ENCODE measurements at places on chromosomes 3 and 15.

GRCh38 chr15:57114070-57114469, 195.6 kb downstream of the TCF12 start:
- peak; percentile 11 for DNase-seq

- DNase-seq, result no peak
Observed at GRCh38 chr3:10582733-10583132, 77.3 kb upstream of the ATP2B2 start.

DNA sequence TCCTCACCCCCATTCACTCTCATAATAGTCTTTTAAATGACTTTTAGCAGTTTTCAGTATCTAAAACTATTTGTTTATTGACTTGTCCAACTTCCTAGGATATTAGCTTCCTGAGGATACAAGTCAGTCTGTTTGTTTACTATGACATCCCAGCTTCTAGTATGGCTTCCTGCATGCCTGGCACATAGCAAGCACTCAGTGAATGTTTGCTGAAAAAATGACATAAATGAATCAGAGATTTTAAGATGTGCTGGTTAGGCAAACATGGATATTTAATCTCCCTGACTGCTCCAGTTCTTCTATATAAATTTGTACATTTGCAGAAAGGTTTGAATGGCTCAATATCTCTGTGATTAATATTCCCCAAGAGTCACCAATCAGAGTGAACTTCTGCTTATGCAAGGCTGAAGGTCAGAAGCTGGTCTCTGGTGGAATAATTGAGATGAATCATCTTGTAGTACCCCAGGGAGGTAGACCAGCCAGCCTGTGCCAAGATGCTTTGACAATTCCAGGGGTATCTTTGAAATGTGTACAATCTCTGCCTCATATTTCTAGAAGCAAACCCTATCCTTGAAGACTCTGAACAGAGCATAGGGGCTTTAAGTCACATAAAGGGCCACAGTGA, 219.0 kb upstream of the LMCD1 start:
- peak; percentile 17 for DNase-seq

GRCh38 chr3:187951452-187952190, 202.3 kb upstream of the LPP start:
- no peak for DNase-seq

GRCh38 chr3:45000823-45001222, 24.8 kb downstream of the EXOSC7 start:
- DNase-seq, result no peak

- no peak for DNase-seq
Observed at GRCh38 chr3:20873235-20873634, 687.2 kb upstream of the SGO1 start.

GRCh38 chr3:32240159-32240545, 1.7 kb downstream of the CMTM8 start:
- DNase-seq, result peak; percentile 35

GRCh38 chr3:40054568-40055222, 245.3 kb downstream of the MYRIP start:
- peak; percentile 12 for DNase-seq

- DNase-seq, result no peak
Observed at GRCh38 chr15:60526127-60526616, 47.2 kb upstream of the ICE2 start.

DNA sequence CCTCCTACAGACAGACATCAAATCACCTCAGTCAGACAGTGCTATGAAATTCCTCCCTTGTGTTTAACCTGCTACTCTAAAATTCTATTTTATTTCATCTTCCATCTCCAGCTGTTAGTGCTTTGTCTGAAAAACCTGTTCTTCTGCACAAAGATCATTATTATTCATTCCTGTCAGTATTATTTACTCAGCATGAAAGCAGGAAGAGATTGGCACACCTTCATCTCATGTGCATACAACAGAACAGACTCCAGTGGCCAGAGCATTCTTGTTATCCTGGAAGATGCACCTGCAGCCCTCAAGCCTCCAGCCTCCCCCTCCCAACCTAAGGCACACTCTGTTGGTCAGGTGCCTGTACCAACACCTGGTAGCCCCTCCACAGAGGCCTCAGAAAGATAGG, 1.8 kb upstream of the ROPN1B start:
- no peak for DNase-seq

- DNase-seq, result peak; percentile 60
Observed at GRCh38 chr3:138493804-138494606, 59.6 kb downstream of the ESYT3 start.

- DNase-seq, result no peak
Observed at GRCh38 chr3:186682812-186683211, 17.0 kb downstream of the HRG start.
